Skeletal muscle tissue (tissue), 5 donors: ENCODE measurements at places on chromosomes 3 and 15. TPM values are rescaled to one million over a fixed set of nuclear protein-coding genes. Genes with fewer than 3 reads are reported as not detected.

Gene XCR1
- not detected for total RNA-seq

Gene KLHL25
- 5.2 TPM for total RNA-seq

Gene GRM2
- not detected for total RNA-seq

Gene KNL1
- 6.3 TPM for total RNA-seq
